Cortex of kidney (tissue), 1 donor: ENCODE measurements at places on chromosomes 1 and 21.

GRCh38 chr1:216310776-216311175 is 112.5 kb downstream of the USH2A start:
- DNase-seq, result no peak

GRCh38 chr1:193179094-193179493 is 7.3 kb downstream of the B3GALT2 start:
- no peak for DNase-seq

DNA sequence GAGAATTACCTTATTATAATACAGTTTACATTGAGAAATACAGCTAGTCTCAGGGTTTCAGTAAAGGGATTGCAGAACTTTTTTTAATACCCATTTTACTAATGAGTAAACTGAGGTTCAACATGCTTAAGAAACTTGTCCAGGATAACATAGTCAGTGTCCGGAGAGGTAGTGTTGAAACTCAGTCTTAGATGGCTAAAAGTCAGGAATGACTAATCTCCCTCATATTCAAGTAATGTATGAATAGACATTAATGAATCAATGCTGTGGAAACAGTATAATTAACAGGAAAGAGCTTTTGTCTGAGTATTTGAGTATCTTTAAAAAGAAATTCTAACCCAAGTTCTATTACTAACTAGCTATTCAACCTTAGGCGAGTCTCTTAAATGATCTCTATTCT is 397.6 kb downstream of the PLA2G4A start:
- no peak for DNase-seq

DNA sequence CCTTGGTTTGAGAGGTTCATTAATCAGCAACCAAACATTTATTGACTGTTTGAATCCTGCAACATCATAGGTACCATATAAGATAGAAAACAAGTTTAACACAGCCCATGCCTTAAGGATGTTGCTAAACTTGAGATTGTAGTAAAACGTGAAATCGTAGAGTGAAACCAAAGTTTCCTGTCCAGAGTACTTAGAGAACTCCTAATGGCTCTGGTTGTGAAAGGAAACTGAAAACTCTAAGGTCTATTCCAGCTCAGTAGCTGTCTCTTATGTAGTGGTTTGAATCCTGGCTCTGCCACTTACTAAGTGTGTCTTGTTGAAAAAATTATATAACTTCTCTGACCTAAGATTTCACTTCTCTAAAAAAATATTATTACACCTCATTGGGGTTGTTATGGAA is 310.9 kb downstream of the NTNG1 start:
- no peak for DNase-seq

DNA sequence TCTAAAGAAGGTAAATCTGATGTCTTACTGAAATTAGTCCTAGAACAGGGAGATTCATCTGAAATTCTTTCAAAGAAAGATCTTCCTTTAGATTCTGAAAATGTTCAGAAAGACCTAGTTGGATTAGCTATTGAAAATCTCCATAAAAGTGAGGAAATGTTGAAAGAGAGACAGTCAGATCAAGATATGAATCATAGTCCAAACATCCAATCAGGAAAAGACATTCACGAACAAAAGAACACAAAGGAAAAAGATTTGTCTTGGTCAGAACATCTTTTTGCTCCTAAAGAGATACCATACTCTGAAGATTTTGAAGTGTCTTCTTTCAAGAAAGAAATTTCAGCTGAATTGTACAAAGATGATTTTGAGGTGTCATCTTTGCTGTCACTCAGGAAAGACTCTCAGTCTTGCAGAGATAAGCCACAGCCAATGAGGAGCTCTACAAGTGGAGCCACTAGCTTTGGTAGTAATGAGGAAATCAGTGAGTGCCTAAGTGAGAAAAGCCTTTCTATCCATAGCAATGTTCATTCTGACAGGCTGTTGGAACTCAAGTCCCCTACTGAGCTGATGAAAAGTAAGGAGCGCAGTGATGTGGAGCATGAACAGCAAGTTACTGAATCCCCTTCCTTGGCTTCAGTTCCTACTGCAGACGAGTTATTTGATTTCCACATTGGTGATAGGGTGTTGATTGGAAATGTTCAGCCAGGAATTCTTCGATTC is 61.6 kb upstream of the QSOX1 start:
- no peak for DNase-seq

DNA sequence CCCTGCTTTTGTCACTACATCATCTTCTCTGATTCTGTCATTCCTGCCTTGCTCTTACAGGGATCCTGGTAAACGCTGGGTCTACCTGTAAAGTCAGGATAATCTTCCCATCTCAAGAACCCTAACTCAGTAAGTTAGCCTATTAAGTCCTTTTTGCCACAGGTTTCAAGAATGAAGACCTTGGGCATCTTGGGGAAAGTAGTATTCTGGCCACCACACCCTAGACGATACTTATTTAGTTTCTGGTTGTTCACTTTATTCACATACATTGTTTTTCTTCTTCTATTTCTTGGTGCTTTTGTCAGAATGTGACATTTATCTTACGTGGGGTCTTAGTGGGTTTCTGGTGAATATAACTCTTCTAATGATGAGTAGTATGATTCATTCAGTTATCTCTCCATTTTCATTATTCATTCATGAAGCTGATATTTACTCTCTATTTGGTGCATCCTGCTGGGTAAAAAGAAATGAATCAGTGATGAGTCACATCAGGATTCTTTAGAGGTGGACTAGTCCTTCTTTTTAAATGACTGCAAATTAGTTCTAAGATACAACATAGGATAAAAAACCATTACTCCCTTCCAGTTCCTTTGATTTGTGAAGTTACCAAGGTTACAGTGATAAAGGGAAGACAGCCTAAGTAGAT is 514.4 kb upstream of the B3GALT2 start:
- DNase-seq, result no peak

GRCh38 chr1:1061682-1062345 is 12.3 kb downstream of the RNF223 start:
- no peak for DNase-seq

- DNase-seq, result no peak
Observed at GRCh38 chr21:25390701-25391100, 216.6 kb downstream of the MRPL39 start.

DNA sequence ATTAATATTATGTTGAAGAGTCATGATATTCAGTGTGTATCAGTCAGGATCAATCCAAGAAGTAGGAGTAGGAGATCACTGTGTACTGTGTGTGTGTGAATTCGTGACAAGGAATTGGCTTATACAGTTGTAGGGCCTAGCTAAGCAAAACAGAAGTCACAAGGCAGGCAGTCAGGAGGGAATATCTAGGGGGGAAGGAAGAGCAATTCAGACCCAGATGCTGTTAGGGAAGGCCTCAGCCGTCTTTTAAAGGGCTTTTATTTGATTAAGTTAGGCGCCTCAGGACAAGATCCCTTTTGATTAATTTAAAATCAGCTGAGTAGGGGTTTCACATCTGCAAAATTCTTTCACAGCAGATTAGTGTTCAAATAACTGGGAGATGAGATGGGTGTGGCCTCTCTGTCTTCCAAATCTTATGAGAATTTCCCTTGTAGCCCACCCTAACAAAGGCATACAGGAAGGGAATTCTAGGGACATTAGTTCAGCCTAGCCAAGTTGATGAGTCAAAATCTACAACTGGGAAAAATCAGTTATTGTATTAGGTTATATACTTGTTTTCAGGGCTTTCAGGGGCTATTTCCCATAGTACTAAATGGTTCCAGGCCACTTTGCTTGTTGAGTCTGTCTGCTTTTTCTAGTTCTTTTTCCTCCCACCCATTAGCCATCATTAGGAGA is 47.4 kb downstream of the ALG6 start:
- DNase-seq, result no peak

DNA sequence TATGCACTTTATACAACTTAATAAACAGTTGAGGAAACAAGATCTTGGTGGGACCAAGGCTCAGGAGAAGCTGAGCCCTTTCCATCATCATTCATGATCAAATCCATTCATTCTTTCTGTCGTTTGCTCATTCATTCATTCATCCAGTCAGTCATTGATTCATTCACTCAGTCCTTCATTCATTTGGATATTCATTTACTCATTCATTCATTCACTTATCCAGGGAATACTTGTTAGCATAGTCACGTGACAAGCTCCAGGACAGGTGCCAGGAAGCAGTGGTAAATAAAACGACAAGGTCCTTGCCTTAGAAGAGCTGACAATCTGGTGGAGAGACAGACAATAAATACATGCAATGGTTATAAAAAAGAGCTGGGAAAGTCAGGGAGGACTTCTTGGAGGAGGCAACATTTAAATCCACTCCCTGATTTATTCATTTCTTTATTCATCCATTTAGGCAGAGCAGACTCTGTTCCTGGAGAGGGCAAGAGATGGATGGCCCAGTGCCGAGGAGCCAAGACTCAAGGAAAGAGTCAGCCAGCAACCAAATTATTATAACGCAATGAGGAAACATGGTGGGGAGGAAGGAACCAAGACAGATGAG is 74.1 kb upstream of the CASZ1 start:
- DNase-seq, result no peak

GRCh38 chr1:203227371-203228083 is 1.9 kb downstream of the CHIT1 start:
- no peak for DNase-seq

GRCh38 chr21:21858502-21859334 is 860.5 kb downstream of the NCAM2 start:
- DNase-seq, result no peak
